RPMI8226 (cell line): ENCODE measurements at places on chromosomes 7 and 10.

GRCh38 chr7:1647961-1648672, 22.0 kb upstream of the ELFN1 start:
- no peak for DNase-seq

- DNase-seq, result no peak
Observed at GRCh38 chr7:34156336-34156735, 251.0 kb downstream of the BMPER start.

- DNase-seq, result peak; percentile 98
Observed at GRCh38 chr7:73683056-73683787, at the start of the genes BUD23 and DNAJC30. Gene BUD23, plus strand, starts transcription at chr7:73683597. Its CDS starts 29 bp downstream, at chr7:73683626. Gene DNAJC30, minus strand, starts transcription at chr7:73683453. Its CDS starts 30 bp downstream, at chr7:73683423.

DNA sequence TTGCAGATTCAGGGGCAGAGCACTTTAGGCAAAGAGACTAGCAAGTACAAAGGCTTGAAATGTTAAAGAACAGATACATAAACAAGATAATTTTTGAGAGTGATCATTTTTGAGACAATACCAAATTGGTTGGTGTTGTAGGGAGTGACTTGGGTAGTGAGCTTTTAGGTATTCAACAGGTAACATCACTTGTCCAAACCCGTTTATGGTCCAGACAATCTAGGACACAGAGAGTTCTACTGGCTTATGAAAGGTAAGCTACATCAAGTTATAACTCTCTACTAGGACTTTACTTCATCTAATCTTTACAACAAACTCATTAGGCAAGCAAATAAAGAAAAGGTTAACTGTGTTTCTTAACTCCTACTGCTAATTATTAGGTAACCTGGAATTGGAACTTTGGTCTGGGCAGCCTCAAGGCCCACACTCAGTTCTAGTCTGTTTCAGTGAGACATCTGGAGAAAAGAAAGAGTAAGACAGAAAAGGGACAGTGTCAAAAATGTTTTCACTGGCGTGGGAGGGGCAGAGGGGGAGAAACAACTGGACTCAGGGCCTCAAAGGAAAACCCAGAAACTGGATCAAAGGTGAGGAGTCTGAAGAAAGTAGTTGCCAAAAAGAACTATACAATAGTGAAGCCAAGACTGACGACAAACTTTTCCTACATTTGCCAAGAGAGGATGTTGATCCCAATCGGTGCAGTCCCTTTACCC, 39.2 kb downstream of the GNAT3 start:
- DNase-seq, result no peak

GRCh38 chr10:103751667-103752290, 103.6 kb downstream of the SH3PXD2A start:
- no peak for DNase-seq

DNA sequence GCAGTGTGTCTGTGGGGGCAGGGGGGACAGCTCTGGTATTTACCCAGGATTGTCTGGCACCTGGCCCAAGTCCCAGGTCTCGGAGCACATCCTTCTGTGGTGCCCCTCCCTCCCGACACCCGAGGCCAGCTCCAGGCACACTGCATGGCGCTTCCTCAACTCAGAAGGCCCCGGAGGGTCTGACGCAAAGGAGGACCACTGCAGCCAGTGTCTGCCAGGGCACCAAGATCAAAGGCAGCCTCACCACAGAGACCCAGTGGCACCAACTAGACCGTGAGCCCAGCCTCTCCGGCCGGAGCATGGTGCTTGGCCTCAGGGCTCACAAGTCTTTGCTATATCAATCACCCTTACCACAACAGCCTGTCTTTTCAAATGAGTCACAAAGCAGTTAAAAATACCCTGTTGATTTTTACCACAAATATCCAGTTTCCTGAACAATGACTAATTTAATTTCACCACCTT, 99.3 kb upstream of the DDC start:
- no peak for DNase-seq

DNA sequence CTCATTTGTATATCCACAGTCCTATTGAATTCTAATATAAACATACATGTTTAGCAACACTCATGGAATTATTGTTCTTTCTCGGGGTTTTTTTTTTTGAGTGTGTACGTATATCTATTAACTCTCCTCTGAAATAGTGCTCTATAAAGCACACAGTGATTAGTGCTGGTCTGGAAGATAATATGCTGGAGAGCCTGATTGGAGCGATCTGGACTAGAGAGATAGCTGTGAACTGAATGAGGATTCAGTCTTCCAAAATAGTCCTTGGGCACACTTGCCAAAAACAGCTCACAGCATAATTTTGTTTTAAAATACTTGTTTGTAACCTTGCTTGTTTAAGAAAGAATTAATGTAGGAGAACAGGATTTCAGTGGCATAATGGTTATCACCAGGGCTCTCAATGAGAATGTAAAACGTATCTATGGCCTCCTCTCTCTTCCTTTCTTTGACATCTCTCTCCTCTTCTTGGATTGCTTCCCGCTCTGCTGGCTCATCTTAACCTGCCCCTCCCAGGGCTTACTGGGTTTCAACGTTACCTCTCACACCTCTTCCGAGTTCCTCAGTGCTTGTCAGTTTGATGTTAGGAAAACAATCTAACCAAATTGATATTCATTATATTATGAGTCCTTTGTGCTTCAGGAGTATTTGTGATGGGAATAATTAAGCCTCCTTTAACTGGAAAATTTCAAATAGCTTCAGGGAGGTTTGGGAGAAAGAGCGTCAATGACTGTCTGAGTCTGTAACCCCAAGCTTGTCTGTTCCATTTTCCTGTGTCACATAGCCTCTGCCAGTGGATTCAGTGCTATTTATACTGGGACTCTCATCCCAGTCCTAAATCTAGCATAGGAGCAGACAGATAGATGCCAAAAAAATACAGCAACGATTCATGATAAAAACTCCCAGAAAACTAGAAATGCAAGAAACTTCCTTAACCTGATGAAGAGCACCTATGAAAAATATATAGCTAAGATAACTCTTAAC, 16.2 kb upstream of the AGK start:
- no peak for DNase-seq

DNA sequence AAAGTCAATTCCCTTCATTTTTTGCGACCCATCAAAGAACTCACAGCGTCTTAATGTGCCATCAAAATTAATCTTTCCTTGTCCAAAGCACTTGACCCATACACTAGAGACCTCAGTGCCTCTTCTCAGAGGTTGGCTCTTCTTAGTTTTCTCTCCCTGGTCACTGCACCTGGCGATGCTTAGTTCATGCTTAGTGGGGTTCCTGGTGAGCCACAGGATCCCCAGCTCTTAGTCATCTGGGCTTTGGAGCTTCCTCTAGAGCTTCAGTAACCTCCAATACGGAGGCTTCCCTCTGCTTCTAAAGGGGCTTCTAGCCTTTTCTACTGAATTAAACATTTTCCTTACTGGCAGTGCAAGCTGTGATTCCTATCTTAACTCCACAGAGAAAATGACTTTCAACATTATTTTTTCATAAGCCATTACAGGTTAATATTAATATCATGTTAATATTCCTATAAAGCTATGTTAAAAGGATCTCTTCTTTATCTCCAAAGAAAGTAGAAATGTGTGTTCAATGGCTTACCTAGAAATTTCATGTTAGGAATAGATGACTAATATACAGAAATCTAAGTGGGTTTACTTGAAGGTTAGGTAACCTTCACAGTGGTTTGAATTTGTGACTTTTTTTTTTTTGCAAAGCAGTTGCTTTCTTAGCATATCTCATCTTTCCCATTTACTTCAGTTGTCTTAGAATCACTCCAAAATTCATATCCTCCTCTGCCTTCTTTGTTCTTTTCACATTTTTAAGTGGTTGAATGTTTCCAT, 295.2 kb downstream of the CAMK1D start:
- DNase-seq, result no peak

- no peak for DNase-seq
Observed at GRCh38 chr10:74067373-74068352, 69.7 kb downstream of the VCL start.

- no peak for DNase-seq
Observed at GRCh38 chr7:101677797-101678479, 48.8 kb upstream of the MYL10 start.

- DNase-seq, result no peak
Observed at GRCh38 chr10:490891-491571, 198.4 kb downstream of the DIP2C start.

- peak; percentile 48 for DNase-seq
Observed at GRCh38 chr7:16590424-16590823, 55.1 kb downstream of the ANKMY2 start.

- DNase-seq, result no peak
Observed at GRCh38 chr10:10222304-10222841, 795.3 kb upstream of the CELF2 start.

GRCh38 chr10:100158044-100158805, 27.6 kb downstream of the ERLIN1 start:
- no peak for DNase-seq

DNA sequence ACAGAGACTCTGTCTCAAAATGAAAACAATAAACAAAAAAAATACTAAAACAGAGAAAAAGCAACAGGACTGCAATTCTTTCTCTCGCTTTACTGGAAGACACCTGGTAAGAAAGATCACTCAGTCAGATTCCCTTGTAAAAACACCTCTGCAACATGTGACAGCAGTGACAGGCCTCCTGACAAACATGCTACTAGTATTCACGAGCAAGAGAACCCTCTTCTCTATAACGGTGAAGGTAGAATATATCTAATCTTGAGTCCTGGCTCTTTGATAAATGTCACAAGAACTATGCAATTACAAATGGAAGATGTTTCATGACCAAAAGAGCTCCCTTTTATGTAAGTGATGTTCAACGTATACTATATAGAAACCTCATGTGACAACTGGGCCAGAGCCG, 986.7 kb upstream of the LRRN3 start:
- DNase-seq, result no peak

- no peak for DNase-seq
Observed at GRCh38 chr10:71263376-71263775, 51.0 kb downstream of the UNC5B start.

DNA sequence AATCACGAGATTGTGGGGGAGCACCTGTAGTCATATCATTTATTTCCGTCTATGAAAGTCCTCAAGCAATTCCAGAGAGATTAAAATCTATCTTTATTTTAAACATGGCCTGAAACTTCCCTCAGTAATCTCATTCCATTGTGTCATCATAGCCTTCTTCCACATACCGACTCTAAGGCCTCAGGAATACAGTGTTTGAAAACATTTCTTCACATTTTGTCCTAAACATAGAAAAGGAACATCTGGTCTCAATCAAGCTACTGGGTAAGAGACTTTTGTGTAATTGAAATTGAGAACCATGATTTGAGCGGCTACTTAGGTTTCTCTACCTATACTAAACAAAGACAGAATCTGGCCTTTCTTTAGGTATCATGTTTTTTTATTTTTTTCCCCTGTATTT, 78.0 kb upstream of the ELMO1 start:
- DNase-seq, result no peak

GRCh38 chr10:71293446-71294084, 25.5 kb upstream of the SLC29A3 start:
- no peak for DNase-seq

GRCh38 chr10:45249978-45250693, 65.3 kb downstream of the OR13A1 start:
- peak; percentile 74 for DNase-seq

- DNase-seq, result peak; percentile 9
Observed at GRCh38 chr7:111953611-111954010, 252.6 kb downstream of the DOCK4 start.

- DNase-seq, result no peak
Observed at GRCh38 chr10:35372329-35372728, 36.0 kb downstream of the CCNY start.

DNA sequence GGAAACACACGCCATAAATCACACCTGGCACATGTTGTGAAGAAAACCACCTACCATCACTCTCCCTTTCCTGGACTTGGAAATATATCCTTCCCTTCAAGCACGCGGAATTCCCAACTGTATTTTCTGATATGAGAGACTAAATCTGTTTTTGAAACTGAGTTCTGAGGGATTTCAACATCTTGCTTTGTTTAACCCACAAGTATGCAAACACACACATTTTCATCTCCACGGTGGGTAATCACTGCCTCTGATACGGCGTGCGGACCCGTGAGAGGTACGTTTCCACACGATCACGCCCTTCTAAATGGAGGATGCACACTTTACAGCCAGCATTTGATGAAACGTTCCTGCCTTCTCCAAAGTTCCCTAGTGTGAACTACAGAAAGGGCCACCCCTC, 83.4 kb downstream of the ZRANB1 start:
- no peak for DNase-seq

DNA sequence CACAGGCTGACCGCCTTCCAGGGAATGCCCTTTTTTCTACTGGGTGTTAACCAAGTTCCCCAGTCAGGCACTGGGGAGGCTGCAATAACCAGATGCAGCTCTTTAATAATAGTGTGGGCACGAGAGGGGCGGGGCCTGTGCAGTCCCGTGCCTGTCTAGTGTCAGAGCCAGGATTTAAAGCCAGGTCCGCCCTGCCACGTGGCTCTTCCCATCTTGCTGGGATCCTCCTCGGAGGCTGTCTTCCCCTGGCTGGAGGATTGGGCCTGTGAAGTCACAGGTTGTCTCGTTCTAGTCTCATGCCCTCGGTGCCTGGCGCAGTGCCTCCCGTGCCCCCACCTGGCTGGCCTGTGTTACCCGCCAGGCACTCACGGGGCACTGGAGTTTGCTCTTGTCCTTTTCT, 25.2 kb downstream of the TMEM120A start:
- DNase-seq, result no peak

- DNase-seq, result no peak
Observed at GRCh38 chr7:1706721-1707613, 36.9 kb downstream of the ELFN1 start.

GRCh38 chr10:126846959-126847358, 58.3 kb upstream of the DOCK1 start:
- no peak for DNase-seq

GRCh38 chr7:98701372-98701771, 84.3 kb downstream of the NPTX2 start:
- DNase-seq, result no peak

- DNase-seq, result no peak
Observed at GRCh38 chr10:47366181-47366631, 17.9 kb downstream of the ZNF488 start.

GRCh38 chr7:27579565-27579964, 83.1 kb downstream of the HIBADH start:
- DNase-seq, result no peak

- DNase-seq, result no peak
Observed at GRCh38 chr7:78594156-78594555, 795.6 kb downstream of the PHTF2 start.

- no peak for DNase-seq
Observed at GRCh38 chr7:40810274-40810673, 675.5 kb downstream of the SUGCT start.

- no peak for DNase-seq
Observed at GRCh38 chr10:97336942-97337831, 2.7 kb upstream of the FRAT2 start.

- DNase-seq, result no peak
Observed at GRCh38 chr10:65949526-65949925, 976.3 kb upstream of the LRRTM3 start.

DNA sequence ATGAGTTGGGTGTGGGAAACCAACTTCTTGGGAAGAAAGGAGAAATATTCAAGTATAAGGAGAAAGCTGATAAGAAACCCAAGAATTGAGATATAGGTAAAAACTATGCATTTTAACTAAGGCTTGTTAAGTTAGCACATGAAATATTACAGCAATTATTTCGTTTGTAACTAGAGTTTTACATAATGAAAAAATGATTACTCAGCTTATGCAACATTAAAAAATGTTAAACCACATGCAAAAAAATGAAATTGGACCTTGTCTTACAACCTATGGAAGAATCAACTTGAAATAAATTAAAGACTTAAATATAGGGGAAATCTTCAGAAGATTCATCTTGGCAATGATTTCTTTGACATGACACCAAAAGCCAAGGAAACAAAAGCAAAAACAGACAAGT, 183.2 kb downstream of the CDCA7L start:
- DNase-seq, result no peak
